ENCODE measurements at places on chromosomes 3 and 15.

DNA sequence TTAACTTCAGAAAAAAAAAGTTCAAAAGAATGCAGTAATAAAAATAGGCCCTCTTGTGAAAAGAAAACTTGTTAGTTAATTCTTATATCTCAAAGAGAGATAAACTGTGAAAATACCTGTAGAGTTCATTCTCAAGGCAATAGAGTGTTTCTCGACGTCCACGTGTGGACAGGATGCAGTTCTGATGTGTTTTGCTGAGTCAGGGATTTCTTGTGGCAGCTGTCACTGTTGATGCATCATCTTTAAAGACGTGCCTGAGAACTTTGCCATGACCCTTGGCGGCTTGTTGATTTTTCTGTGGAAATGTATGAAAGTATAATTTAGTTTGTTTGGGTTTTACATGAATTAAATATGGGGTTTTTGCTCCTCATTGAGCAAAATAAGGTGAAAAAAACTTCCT is 702.2 kb downstream of the NLGN1 start:
- no peaks in the 10 kb centered on the region for H3K4me1 ChIP-seq
- no peaks in the 10 kb centered on the region for H3K36me3 ChIP-seq
- H3K27ac ChIP-seq, result no peak overlapping the region
- no peak overlapping the region for H3K4me3 ChIP-seq
- no peak for DNase-seq
- H3K27me3 ChIP-seq, result no peaks in the 10 kb centered on the region

DNA sequence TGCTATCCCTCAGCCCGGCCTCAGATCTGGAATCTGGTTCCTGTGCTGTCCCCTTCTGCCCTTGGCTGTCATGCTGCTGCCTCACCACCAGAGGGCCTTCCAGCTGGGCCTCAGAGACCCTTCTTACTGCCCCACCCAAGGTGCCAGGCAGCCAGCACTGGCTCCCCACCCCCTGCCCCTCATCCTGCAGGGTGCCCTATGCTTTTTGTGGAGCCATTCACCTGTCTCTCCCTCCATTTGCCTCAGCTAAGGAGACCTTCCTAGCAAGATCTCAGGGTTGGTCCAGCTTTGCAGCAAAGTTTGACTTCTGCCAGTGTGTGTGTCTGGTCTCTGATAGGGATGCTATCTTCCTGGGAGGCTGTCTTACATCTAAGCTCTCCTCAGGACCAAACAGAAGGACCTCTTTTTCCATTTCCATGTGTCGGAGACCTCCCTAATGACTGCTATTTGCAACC is 1.9 kb upstream of the VWA5B2 start:
- DNase-seq, result peak; percentile 54
- H3K27ac ChIP-seq, result no peak overlapping the region
- H3K27me3 ChIP-seq, result peaks cover 18% of the 10 kb centered on the region
- H3K36me3 ChIP-seq, result no peaks in the 10 kb centered on the region
- H3K4me3 ChIP-seq, result no peak overlapping the region
- peaks cover 22% of the 10 kb centered on the region for H3K4me1 ChIP-seq

GRCh38 chr15:54566654-54567053 is 588.4 kb downstream of the UNC13C start:
- H3K4me1 ChIP-seq, result no peaks in the 10 kb centered on the region
- H3K4me3 ChIP-seq, result no peak overlapping the region
- H3K27ac ChIP-seq, result no peak overlapping the region
- no peaks in the 10 kb centered on the region for H3K36me3 ChIP-seq
- DNase-seq, result no peak

DNA sequence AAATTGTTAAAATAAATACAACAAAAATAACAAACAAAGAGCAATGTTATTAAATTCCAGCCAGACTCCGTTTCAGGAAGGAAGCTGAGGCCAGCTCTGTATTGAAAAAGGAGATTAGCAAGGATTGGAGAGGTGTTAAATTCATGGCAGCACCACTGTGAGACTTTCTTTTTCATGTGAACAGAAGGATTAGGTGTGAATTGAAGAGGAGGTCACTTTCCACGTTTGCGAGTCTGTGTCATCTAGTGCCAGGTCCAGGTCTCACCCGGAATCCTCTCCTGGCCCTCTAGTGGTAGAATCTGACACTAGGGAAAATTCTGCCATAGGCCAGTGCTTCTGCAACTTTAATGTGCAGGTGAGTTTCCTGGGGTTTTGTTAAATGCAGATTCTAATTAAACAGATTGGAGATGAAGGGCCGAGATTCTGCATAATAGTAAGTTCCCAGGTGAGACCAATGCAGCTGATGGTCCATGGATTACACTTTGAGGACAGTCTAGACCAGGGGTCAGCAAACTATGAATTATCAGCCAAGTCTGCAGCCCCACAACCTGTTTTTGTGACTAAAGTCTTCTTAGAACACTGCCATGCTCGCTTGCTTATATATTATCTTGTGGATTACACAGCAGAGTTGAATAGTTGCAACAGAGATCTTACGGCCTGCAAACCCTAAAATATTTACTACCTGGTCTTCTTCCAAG is 9.2 kb upstream of the SLC6A1 start:
- no peak for DNase-seq
- no peaks in the 10 kb centered on the region for H3K4me1 ChIP-seq
- H3K27ac ChIP-seq, result no peak overlapping the region
- no peaks in the 10 kb centered on the region for H3K36me3 ChIP-seq

DNA sequence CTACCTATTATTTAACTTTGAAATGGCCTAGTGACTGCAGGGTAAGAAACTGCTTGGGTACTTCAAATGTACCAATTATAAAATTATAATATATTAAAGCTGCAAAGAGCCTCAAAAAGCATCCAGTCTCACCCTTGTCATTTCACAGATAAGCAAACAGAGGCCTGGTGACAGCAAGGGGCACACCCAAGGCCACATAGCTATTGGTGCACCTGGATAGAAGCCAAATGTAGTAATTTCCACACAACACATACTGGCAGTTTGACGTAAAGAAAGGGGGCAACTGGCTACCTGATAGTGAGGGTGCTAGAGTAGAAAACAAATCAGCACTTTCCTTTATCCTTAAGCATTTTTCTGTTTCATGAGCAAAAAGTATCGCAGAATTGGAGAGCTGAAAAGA is 51.1 kb downstream of the IFT57 start:
- no peak overlapping the region for H3K27ac ChIP-seq
- no peak overlapping the region for H3K4me3 ChIP-seq
- DNase-seq, result no peak
- no peaks in the 10 kb centered on the region for H3K27me3 ChIP-seq
- peaks cover 2% of the 10 kb centered on the region for H3K36me3 ChIP-seq
- H3K4me1 ChIP-seq, result no peaks in the 10 kb centered on the region

DNA sequence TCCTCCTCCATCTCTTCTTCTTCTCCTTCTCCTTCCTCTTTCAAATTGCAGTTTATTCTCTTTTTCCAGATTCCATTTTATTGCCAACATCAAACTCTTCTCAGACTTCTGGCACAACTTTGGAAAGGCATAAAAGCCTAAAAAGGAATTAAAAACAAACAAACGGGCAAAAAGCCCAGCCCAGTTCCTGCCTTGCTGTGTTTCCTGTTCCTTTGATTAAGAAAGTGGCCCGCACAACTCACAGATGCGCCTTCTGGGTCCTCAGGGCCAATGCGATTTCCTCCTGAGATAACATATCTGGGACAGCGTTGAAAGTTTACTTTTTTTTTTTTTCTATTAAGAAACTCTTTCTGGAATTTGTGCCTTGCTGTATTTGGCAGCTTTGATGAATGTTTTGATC is 158.7 kb upstream of the UBE3A start:
- H3K4me3 ChIP-seq, result no peak overlapping the region
- H3K27ac ChIP-seq, result no peak overlapping the region
- H3K4me1 ChIP-seq, result no peaks in the 10 kb centered on the region

DNA sequence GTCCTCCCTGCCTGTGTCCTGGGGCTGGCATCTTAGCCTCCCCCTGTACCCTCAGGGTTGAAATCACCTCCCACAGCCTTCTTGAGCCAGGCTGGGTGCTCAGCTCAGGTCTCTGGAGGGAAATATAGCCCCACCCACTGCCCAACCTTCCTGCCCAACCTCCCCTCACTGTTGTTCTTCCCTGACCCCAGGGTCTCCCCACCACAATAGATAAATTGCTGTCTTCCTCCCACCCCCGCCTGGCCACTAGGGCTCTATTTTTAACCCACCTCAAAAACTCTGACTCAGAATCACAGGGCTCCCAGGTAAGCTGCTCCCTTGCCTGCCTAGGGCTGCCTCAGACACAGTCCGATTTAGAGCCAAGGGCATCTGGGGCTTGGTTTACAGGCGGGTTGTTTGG is 15.0 kb downstream of the HCN4 start:
- no peaks in the 10 kb centered on the region for H3K4me1 ChIP-seq
- no peaks in the 10 kb centered on the region for H3K27me3 ChIP-seq
- no peak for DNase-seq
- no peak overlapping the region for H3K4me3 ChIP-seq
- no peak overlapping the region for H3K27ac ChIP-seq
- no peaks in the 10 kb centered on the region for H3K36me3 ChIP-seq

- no peak overlapping the region for H3K4me3 ChIP-seq
Measured at GRCh38 chr3:175919133-175919532, 1060.0 kb downstream of the NAALADL2 start.

DNA sequence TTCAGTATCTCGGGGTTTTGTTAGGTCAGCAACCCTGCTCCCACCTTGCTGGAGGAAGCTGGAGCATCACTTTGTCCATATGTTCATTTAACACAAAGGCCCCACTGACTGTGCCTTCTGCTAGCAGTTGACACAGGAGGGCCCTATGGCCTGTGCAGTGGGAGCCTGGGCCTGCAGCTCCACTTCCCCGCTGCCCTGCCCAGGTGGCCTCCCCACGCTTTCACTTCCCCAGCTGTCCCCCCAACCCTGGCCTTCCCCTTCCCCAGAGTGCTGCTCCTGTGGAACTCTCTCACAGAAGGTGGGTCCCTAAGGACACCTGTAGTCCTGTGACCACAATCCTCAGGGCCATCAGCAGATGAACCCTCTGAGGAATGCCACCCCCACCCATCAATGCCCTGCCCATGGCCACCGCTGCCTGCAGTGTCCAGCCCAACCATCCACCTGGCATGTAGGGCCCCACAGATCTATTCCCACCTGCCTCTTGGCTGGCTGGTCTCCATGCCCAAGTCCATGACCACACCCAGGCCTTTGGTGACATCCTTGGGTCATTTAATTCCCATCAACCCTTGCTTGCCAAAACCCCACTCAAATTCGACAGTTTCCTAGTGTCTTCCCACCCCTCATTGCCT is 13.5 kb downstream of the TBC1D21 start:
- no peaks in the 10 kb centered on the region for H3K36me3 ChIP-seq
- H3K4me3 ChIP-seq, result no peak overlapping the region
- DNase-seq, result no peak
- H3K4me1 ChIP-seq, result no peaks in the 10 kb centered on the region

GRCh38 chr15:31255176-31255510 is 71.5 kb upstream of the KLF13 start:
- H3K36me3 ChIP-seq, result no peaks in the 10 kb centered on the region
- H3K4me1 ChIP-seq, result peaks cover 15% of the 10 kb centered on the region
- no peak overlapping the region for H3K4me3 ChIP-seq
- no peak overlapping the region for H3K27ac ChIP-seq
- no peaks in the 10 kb centered on the region for H3K27me3 ChIP-seq

GRCh38 chr15:78065284-78065872 is 12.1 kb downstream of the TBC1D2B start:
- peak overlapping the region; percentile 87 for H3K4me3 ChIP-seq
- H3K27me3 ChIP-seq, result no peaks in the 10 kb centered on the region
- no peaks in the 10 kb centered on the region for H3K36me3 ChIP-seq
- no peak for DNase-seq
- H3K27ac ChIP-seq, result peak overlapping the region; percentile 86

GRCh38 chr15:73389971-73390544 is 21.3 kb upstream of the HCN4 start:
- H3K36me3 ChIP-seq, result no peaks in the 10 kb centered on the region
- H3K27ac ChIP-seq, result no peak overlapping the region
- no peaks in the 10 kb centered on the region for H3K27me3 ChIP-seq

All from CD4-positive, CD25-positive, alpha-beta regulatory T cell (primary cell).